Amniotic epithelial cell (primary cell): ENCODE measurements at places on chromosomes 5 and 9.

- DNase-seq, result peak; percentile 96
Observed at GRCh38 chr5:167489202-167489601, 802.2 kb upstream of the WWC1 start.

DNA sequence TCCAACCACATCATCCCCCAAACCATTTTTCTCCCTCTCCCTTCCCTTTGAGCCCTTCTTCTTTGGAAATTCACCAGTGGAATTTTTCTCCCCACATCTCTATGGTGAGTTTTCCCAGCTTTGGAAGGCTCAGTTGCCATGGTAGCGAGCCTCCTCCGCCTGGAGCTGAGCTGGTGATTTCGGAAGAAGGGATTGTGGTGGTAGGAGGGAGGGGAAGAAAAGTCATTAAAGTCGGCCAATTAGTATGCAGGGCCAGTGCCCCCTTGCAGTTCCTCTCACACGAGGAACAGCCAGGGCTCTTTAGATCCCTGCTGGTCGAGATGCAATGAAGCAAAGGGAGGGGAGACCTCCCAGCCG lies 322.0 kb downstream of the NTRK2 start:
- no peak for DNase-seq

GRCh38 chr9:84393266-84393950 lies 52.9 kb upstream of the SLC28A3 start:
- DNase-seq, result no peak

GRCh38 chr5:135024956-135025729 lies 8.9 kb downstream of the PITX1 start:
- DNase-seq, result no peak

DNA sequence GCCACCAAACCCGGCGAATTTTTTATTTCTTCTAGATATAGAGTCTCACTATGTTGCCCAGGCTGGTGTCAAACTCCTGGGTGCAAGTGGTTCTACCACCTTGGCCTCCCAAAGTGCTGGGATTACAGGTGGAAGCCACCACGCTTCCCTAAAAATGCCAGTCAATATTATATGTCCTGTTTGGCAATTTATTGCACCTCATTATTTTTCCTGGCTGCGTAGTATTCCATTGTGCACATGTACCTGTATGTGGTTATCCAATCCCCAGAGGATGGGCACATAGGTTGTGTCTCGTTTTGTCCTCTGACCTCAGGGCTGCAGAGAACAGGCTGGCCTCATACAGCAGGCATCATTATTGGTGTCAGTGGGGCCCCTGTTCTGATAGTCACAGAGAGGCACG lies 181.7 kb downstream of the C9orf50 start:
- no peak for DNase-seq

- no peak for DNase-seq
Observed at GRCh38 chr5:166102947-166103346, 2188.5 kb upstream of the WWC1 start.

DNA sequence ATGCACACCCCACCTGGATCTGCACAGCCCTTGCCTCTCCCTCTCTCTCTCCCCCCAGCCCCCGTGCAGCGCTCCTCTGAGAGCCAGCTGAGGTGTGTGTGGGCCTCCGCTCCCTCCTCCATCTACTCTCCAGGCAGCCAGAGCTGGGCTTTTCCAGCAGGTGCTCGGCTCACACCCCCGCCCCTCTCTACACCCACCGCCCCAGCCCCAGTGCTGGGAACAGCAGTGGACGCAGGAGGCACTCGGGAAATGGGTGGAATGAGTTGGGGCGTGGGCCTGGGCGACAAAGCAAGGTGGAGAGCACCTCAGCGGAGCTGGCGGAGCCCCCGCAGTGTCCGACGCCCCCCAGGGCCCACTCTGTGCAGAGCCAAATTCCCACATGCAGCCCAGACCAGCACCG lies 13.3 kb upstream of the LHX3 start:
- no peak for DNase-seq

- no peak for DNase-seq
Observed at GRCh38 chr9:98706651-98707165, 2.0 kb downstream of the GABBR2 start.
